ENCODE measurements at places on chromosomes 3 and 15. TPM values are rescaled to one million over a fixed set of nuclear protein-coding genes. Genes with fewer than 3 reads are reported as not detected.

Gene IGSF11
- total RNA-seq, result 8.2 TPM

Gene SMCO1
- not detected for total RNA-seq

Gene TXNRD3
- 1.8 TPM for total RNA-seq

Gene C15orf39
- 9.0 TPM for total RNA-seq

Gene AQP9
- not detected for total RNA-seq

Gene MEIS2
- 6.0 TPM for total RNA-seq

Gene SCN11A
- total RNA-seq, result 0.78 TPM

Gene ROBO1
- 505 TPM for total RNA-seq

Gene MME
- 6.6 TPM for total RNA-seq

Gene GPR156
- total RNA-seq, result 0.83 TPM

Gene AGBL1
- 0.76 TPM for total RNA-seq

Gene RPL22L1
- total RNA-seq, result 10.8 TPM

Gene SRGAP3
- 197 TPM for total RNA-seq

Gene RGMA
- total RNA-seq, result 56.6 TPM

Gene TTLL3
- 45.7 TPM for total RNA-seq

Gene RBPMS2
- 2.0 TPM for total RNA-seq

Gene RAB6B
- total RNA-seq, result 222 TPM

Gene HTR3E
- not detected for total RNA-seq

Measured in glutamatergic neuron (in vitro differentiated cells).